Memory B cell (primary cell): ENCODE measurements at places on chromosomes 3 and 15.

- DNase-seq = no peak
These were observed 525 bp downstream of the MYH15 start for GRCh38 chr3:108509871-108510270.

DNA sequence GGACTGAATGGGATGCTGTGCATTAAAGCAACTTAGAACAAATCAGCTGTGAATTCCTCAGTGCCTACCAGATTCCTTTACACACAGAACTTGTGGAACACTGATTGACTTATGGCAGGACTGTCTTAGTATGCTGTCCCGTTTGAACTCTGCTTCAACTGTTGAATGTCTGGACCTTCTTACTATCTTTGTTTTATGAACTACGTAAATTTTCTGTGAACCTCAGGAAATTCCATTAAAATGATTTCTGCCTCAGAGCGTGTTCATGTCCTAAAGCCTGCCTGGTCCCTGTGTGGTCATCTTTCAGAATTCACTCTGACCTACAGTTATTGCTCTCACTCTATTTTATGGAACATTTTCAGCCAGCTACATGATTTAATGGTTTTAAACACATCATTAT, 29.4 kb upstream of the FBN1 start:
- no peak for DNase-seq

DNA sequence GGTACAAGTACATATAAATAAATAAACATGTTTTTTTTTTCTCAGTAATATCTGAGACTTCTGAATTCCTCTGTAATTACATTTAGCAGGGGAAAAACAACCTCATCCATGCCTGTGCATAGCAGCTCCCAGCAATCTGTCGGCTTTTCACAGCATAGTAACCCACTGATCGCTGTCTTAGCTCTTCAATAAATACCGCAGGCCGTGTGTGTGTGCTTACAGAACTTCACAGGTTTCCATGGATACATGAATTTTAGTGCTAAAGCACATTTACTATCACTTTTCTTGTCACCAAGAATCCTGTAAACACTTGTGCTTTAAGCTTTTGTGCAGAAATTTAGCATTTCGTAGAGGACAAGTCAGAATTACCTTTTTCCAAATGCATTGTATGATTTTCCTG, 4.0 kb upstream of the PLAAT1 start:
- no peak for DNase-seq

- no peak for DNase-seq
These were observed 19.7 kb downstream of the PLD1 start for GRCh38 chr3:171790574-171790897.

DNA sequence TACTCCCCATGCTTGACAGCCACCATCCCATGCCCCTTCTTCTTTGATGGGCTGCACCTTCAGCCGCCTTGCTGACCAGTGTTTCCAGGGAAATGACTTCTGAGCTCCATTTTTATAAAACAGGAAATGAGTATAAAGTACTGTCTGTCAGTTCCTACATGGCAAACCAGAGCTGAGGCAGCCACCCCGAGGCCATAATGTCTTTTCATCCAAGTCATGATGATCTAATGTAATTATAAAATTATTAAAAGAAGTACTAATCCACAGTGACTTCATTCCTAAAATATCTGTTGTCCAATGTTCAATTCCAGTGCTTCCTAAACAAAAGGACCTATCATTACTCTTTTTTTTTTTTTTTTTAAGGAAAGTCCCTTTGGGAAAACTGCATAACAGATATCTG, 75.2 kb upstream of the HERC1 start:
- DNase-seq = no peak

- no peak for DNase-seq
These were observed 285.1 kb upstream of the PROK2 start for GRCh38 chr3:72070005-72070404.

GRCh38 chr3:11498177-11498576, 145.5 kb downstream of the VGLL4 start:
- no peak for DNase-seq

- no peak for DNase-seq
These were observed 4.7 kb downstream of the LMAN1L start for GRCh38 chr15:74817370-74817737.

- DNase-seq = no peak
These were observed 54.8 kb upstream of the ATP2C1 start for GRCh38 chr3:130838898-130839600.
